GM03348 (cell line): ENCODE measurements at places on chromosomes 3 and 15.
A peak's percentile ranks its signal among the peaks of the same experiment; 100 is the strongest.

- no peak for DNase-seq
Observed at GRCh38 chr3:56389183-56389830, 79.0 kb downstream of the ERC2 start.

DNA sequence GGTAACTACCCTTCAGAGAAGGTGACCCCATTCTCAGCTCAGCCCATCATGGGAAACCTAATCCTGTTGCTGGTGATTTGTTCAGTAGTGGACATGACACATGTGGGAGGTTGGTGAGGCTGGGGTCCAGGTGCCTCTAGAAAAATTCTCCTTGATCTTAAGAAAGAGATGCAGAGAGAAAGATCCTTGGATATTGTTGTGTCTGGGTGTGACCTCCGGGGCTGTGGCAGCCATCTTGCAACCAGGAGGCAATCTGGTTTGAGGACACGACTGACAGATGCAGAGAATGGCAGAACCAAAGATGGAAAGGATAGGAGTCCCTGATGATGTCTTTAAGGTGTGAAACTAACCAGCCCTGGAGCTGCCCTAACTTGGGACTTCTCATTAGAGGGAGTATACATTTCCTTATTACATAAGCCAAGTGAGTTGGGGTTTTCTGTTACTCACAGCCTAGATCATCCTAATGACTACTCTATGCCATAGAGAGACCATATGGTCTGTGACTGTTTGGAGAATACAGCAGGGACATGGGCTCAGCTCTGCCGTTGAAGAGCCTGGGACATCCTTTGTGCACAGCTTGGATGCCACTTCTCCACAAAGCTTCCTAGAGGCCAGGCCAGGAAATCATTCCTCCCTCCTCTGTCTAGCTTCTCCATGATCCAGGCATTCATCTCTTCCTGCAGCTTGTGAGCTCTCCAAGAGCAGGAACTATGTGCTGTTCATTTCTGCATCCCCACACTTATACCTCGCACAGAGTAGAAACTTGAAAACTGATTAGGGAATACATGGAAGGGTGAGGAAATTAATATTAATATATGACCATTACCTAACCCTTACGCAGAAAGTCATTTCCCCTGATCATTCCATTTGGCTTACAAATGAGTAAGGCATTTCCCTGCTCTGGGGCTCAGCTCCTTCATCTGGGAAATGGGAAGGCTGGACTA lies 45.9 kb downstream of the HRH1 start:
- peak; percentile 37 for DNase-seq

- peak; percentile 50 for DNase-seq
Observed at GRCh38 chr3:119322021-119322834, 28.0 kb downstream of the ARHGAP31 start.

GRCh38 chr3:148330542-148330941 lies 367.2 kb upstream of the AGTR1 start:
- DNase-seq = no peak
